IMR-90 (cell line): ENCODE measurements at places on chromosomes 11 and 22.
A peak's percentile ranks its signal among the peaks of the same experiment; 100 is the strongest.

DNA sequence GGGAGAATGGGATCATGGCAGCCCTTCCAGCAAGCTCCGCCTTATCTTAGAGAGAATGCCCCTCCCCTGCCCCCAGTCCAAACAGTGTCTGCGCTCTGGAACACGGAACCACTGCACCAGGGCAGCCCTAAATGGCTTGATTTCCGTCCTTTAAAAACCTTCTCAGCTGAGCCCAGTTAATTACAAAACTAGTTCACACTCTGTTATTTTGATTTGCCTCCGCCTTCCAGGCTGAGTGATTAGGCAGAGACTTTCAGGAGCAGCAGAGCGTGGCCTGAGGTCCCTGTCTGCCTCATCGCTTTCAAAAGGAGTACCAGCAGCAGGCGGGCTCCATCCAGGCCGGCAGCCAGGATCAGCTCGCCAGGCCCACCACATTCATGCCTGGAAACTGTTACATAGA is 313.0 kb downstream of the BRD1 start:
- DNase-seq = no peak

DNA sequence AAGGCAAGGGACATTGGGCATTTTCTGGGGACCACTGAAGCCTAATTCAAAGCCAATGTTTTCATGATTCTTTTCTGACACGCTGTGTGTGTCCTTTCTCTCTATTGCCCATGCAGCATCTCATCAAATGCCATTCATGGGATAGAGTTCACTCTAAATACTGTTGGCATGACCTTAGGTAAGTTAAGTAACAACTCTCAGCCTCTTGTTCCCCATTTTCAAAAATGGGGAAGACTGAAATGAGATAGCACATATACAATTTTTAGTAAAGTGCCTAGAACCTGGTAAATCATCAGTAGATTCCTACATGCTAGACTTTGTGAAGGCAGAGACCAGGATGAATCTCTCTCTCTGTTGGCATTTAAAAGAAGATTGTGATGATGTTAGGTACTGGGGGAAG is 12.7 kb upstream of the OR52K2 start:
- DNase-seq = no peak

- DNase-seq = no peak
Observed at GRCh38 chr11:108727665-108728064, 62.8 kb downstream of the DDX10 start.

GRCh38 chr11:107478922-107479321 is 21.3 kb upstream of the CWF19L2 start:
- peak; percentile 49 for DNase-seq

- DNase-seq = no peak
Observed at GRCh38 chr11:77031599-77031998, 2.6 kb upstream of the B3GNT6 start.

DNA sequence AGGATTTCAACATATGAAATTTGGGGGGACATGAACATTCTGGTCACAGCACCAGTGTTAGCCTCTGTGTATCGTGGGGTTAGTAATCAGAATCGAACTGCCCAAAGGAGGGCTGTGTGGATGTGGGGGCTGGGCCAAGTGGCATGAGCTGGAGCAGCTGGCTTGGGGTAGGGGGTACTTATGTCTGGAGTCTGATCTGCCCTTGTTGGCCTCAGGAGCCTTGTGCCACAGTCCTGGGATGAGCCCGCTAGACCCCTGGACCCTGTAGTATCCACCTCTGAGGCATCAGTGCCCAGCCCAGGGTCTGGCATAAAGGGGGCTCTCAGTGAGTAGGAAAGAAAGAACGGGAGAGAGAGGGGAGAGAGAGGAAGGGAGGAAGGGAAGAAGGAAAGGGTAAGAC is 67.3 kb downstream of the LRRC32 start:
- DNase-seq = no peak

- no peak for DNase-seq
Observed at GRCh38 chr22:25497716-25498115, 66.8 kb upstream of the GRK3 start.

GRCh38 chr11:128766591-128767081 is 72.8 kb downstream of the FLI1 start:
- DNase-seq = no peak

GRCh38 chr11:88098289-88098688 is 77.0 kb downstream of the RAB38 start:
- DNase-seq = no peak

DNA sequence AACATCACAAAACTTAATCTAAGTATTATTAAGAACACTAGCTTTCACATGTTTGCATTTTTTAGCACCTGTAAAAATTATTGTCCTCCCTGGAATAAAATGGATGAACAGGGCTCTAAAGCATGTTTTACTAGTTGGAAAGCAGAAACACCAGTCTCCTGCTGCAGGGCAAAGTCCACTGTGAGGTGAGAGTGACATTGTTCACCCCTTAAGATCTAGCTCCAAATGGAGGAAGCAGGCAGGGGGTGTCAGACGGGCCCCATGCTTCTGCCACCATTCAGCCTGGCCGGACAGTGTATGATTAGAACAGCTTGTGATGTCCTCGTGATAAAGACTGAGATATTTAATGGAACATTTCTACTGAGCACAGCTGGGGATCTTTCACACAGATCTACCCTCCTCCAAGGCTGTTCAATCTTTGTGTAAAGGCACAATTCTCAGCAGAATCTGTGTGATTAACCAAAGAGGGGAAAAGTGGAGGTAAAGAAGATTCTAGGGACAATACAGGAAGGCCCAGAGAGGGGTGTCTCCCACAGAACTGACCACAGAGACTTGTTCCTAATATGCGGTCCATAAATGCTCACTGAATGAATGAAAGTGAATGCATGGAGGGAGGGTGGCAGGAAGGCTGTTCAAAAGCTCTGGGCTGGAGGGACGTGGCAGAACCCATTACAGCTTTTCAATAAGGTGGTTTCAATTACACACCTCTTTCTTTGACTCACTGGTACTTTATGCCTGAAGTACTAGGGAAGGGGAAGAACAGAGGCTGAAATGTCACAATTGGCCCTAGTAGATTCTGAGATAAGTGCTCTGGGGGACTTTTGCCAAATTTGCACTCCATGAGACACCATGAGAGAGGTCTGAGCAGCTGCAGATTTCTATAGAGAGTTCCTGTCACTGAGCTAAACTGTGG is 239.1 kb upstream of the ARHGAP20 start:
- no peak for DNase-seq

- peak; percentile 36 for DNase-seq
Observed at GRCh38 chr11:68927280-68928135, 23.8 kb downstream of the IGHMBP2 start.

GRCh38 chr22:41920271-41920976 is 5.5 kb upstream of the SHISA8 start:
- DNase-seq = no peak

DNA sequence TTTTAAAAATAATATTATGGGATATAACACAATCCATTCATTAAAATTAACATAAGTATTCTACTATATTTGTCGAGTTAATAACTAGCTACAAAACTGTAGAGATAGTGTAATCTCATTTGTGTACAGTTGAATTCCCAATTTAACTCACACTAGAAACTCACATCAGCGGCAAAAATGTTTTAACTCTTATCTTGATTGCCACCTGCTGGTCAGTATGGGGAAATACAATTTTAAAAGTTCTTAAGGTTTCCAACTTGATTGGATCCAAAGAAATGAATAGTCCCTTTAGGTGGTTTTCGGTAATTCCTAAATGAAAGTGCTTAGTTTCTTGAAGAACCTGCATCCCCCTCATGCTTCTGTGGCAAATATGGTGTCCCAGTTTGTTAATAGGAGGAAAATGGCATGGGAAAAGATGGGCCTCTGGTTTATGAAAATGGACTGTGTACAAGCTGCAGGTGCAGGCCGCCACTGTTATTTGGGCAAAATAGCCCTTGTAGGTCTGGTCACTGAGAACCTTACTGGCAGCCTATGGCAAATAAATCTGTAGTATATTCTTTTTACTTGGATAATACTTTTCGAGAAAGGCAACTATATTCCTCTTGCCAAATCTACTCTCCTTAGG is 33.7 kb upstream of the SLC17A6 start:
- DNase-seq = peak; percentile 23

DNA sequence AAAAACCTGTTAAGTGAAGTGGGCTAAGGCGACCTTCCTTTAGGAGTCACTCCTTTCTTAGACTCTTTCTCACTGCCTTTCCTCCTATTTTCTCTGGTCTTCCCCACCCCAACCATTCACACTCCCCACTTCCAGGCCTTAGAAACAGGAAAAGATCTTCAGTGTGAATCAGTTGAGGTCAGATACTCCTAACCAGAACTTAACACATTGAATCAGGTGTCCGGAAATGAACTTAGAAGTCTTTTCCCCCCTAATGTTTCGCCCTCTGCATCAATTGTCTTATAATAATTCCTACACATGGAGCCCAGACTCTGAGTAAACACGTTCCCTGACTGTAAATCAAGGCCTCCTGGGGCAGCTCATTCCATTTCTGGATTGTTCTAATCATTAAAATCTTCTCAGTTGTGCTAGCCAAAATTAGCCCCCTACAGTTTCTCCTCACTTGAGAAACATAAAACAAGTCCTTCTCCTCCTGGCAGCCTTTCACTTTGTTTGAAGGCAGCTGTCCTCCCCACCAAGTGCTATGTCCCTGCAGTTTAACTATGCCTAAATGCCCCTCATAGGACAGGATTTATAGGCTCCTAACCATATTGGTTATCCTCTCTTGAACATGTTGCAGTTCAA is 32.7 kb upstream of the USP47 start:
- no peak for DNase-seq

- DNase-seq = no peak
Observed at GRCh38 chr11:96783311-96783710, 393.5 kb downstream of the JRKL start.

GRCh38 chr11:43542750-43543712 is 137.5 kb upstream of the HSD17B12 start:
- no peak for DNase-seq

GRCh38 chr11:86440305-86440716 is 65.6 kb downstream of the CCDC81 start:
- DNase-seq = peak; percentile 55

GRCh38 chr11:99979042-99979441 is 708.0 kb upstream of the ARHGAP42 start:
- DNase-seq = no peak

GRCh38 chr11:27777033-27777432 is 76.8 kb upstream of the BDNF start:
- no peak for DNase-seq

DNA sequence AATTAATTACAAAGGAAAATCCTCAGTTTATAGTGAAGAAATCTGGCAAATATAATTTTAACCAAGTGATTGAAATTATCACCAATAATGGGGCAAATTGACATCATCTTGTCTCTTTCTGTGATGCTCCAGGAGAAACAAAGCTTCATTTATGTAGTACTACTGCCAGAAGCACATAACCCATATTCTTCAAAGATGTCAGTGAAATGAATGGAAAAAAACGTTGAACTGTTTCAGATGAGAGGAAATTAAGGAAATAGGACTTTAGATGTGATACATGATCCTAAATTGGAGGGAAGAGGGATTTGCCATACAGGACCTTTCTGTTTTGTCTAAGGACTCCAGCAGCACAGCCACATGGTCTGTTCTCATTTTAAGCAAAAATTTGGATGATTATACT is 57.6 kb downstream of the PPP6R3 start:
- no peak for DNase-seq

DNA sequence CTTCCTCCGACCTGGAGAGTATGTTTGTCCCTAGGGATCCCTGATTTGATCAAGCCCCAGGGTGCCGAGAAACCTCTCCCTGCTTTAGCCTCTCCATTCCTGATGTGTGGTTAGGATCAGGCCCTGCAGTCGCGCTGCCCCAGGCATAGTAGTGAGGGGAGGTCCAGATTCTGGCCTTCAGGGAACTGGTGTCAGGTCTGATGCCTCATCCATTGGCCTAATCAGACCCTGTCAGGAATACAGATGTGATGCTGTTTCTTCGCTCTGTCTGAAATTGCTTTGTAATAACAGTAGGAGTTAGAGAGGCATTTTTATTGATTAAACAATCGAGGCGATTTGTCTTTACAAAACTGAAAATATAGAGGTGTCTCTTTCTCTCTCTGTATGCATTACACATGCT is 75.2 kb downstream of the GRIK4 start:
- DNase-seq = no peak

DNA sequence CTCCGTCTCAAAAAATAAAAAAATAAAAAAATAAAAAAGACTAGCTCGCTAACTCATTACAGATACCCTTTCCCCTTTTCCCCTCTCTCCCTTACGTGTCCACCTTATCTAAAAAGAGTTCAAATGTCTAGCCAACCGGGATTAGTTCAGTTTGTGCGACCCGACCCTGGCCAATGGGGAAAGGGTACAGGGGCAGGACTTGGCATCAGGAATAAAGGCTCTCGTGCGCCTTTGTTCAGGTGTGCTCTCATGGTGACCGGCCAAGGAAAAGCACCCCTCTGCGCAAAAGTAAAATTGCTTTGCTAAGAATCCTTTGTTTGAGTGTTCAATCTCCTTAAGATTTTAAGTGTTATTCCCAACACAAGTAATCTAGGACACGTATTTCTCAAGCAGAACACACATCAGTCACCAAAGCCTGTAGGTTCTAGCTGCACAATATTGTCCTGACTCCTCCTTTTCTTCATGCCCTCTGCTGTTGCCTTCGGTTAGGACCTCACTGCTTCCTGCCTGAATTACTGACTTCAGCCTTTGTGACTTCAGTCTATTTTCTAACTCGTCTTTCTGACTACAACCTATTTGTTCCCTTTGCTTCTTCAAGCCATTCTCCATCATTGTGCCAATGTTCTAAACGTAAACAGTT is 20.7 kb upstream of the CECR2 start:
- DNase-seq = no peak
